ENCODE measurements at places on chromosomes 3 and 15.

- DNase-seq = no peak
These were observed 7.5 kb upstream of the ST6GAL1 start for GRCh38 chr3:186922790-186923189.

DNA sequence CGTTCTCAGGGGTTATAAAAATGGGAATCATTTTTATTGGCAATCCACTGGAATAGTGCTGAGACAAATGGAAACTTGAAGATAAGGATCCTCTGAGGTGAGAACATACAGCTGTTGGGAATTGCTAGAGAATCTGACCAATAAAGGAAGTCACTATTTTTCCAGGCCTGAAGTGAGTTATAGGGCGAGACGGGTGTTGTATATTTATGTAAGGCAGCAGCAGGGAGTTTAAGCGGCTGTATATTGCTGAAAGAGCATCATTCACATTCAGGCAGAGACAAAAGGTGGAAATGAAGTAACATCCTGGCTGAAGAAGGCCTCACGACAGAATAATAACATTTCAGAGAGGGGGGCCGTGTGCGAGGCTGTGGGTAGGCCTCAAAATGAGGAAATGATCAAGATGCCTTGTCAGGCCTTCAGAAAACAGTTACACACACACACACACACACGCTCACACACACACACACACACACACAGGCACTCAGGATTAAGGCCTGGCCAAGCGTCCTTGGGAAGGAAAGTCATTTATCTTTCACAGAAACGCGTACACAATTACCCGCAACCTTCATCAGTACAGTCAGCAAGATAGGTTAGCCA lies 964.9 kb upstream of the NR2F2 start:
- no peak for DNase-seq

- no peak for DNase-seq
These were observed 424.3 kb upstream of the TPRG1 start for GRCh38 chr3:188747489-188747888.

- DNase-seq = no peak
These were observed 150.2 kb upstream of the MLF1 start for GRCh38 chr3:158420654-158421396.

GRCh38 chr3:106530367-106530766 lies 661.6 kb upstream of the CBLB start:
- no peak for DNase-seq

GRCh38 chr3:195859846-195860411 lies 48.2 kb upstream of the MUC4 start:
- DNase-seq = no peak

DNA sequence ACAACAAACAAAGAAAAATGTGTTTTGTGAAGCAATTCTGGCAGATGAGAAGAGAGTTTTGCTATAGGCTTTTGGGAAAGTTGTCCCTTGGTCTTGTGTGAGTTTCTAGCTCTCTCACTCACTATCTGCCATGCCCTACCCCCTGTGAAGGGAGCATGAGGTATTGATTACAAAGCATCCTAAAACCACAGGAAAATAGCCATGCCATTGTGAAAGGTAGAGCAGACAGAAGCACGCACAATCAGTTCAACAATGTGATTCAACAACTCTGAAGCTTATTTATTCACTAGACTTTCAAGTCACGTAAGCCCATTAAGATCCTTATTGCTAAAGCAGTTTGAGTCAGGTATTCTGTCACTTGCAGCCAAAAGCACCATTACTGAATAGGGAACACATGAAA lies 6.5 kb upstream of the AQR start:
- DNase-seq = no peak

- no peak for DNase-seq
These were observed 47.0 kb downstream of the OSBPL10 start for GRCh38 chr3:31934018-31934417.

GRCh38 chr3:144650380-144650779 lies 678.8 kb downstream of the DIPK2A start:
- no peak for DNase-seq

DNA sequence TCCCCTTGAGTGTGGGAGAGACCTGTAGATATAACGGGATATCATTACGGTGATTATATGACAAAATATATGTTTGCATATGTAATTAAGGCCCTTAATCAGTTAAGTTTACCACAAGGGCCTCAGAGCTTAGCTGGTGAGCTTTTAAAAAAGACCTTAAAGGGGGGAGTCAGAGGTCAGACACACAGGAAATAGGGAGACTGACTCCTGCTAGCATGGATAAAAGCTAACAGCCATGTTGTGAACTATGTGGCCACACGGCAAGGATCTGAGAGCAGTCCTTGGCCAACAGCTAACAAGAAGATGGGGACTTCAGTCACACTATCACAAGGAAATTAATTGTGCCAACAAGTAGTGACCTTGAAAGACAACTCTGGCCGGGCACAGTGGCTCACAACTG lies 3.1 kb downstream of the STAG1 start:
- no peak for DNase-seq

- DNase-seq = no peak
These were observed 38.9 kb upstream of the RNU6-1 start for GRCh38 chr15:67878712-67879206.

- DNase-seq = no peak
These were observed 43.1 kb downstream of the IGF2BP2 start for GRCh38 chr3:185781759-185782158.

GRCh38 chr3:111859061-111859973 lies at the start of gene PHLDB2:
TSS of gene PHLDB2 (plus strand) at chr3:111859265. CDS start at chr3:111884078, 24,813 bp downstream.
- DNase-seq = peak; percentile 0

DNA sequence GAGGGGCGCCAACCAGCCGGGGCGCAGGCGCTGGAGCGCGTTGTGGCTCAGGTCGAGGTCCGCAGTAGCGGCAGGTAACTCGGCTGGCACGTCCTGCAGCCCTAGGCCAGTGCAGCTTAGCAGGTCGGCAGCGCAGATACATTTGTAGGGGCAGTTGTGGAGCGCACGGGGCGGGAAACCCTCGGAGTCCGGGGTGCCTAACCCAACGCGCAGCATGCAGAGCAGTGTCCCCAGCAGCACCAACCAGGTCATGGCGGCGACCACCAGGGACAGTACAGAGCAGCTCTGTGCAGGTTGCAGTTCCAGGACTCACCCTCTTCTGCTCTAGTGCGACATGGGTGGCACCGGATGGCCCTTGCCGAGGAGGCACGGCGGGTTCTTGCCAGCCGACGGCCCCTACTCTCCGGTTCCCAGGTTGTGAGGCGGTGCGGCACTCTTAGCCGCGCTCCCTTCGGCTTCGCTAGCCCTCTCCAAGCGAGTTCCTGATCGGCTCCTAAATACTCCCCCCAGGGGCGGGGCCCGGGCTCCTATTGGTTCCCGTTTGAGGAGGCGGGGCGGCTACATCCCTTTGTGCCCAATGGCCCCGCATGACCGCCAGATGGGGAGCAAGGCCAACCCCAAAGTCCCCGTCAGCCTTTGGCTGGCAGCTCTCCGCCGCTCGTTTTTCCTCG lies at the start of gene AMIGO3:
TSS of gene AMIGO3 (minus strand) at position 471 of the 671 bp plus-strand sequence. CDS start at position 252, 219 bp downstream.
- peak; percentile 82 for DNase-seq

- DNase-seq = no peak
These were observed 182.0 kb upstream of the WNT5A start for GRCh38 chr3:55669133-55669532.

GRCh38 chr3:55167586-55168317 lies 239.9 kb upstream of the LRTM1 start:
- DNase-seq = no peak

GRCh38 chr3:113097960-113098447 lies 107.2 kb downstream of the GTPBP8 start:
- DNase-seq = no peak

GRCh38 chr15:30929982-30930381 lies 26.3 kb downstream of the FAN1 start:
- DNase-seq = no peak

DNA sequence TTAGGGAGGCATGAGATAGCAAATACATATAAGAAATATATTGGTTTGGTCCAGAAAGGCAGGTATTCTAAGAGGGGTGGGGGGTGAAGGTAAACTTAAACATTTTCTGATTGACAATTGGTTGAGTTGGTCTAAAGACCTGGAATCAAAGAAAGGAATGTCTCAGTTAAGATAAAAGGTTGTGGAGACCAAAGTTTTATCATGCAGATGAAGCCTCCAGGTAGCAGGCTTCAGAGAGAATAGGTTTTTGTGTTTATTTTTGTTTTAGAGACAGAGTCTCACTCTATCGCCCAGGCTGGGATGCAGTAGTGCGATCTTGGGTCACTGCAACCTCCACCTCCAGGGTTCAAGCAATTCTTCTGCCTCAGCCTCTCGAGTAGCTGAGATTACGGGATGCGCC lies 80.5 kb downstream of the NPAP1 start:
- DNase-seq = no peak

DNA sequence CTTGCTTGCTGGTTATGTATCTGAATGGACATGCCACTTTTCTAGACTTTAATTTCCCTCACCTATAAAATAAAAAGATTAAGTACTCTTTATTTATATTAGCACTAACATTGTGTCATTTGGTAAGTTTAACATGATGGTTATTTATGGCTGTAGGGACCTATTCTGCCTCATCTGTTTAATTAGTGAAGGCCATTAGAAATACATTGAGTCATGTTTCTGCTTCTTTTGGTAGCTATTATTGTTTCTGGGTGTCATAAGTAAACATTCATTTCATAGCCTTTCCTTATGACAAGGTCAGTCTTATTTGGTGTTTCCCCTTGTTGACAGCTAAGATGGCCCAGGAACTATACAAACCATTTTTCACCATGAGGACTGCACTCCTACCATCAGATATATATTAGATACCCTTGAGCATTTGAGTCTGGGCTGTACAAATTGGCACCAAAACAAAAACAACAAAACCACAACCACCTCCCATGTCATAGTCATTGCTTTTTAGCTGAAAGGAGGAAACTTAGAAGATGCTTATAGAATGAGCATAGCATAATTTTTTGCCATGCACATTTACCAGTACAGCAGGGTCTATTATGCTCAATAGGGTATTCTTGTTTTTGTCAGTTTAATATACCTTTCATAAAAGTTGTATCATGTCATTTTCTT lies 39.3 kb downstream of the SRP14 start:
- no peak for DNase-seq

DNA sequence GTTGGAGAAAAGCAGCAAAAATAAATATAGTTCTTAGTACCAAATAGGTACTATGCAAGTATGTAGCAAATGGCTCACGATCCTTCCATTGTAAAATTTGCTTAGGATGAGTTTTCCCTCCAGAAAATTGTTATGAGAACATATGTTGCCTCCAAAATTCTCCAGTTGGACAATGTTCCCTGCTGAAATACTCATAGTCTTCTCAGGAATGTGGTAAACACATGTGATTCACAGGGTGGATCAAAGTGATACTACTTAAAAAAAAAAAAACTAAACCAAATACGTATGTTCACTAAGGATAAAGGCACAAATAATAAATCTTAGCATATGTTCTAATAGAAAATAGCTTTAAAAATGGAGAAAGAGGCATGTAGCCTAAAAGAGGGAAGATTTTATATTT lies 84.3 kb upstream of the ZNF385D start:
- no peak for DNase-seq

DNA sequence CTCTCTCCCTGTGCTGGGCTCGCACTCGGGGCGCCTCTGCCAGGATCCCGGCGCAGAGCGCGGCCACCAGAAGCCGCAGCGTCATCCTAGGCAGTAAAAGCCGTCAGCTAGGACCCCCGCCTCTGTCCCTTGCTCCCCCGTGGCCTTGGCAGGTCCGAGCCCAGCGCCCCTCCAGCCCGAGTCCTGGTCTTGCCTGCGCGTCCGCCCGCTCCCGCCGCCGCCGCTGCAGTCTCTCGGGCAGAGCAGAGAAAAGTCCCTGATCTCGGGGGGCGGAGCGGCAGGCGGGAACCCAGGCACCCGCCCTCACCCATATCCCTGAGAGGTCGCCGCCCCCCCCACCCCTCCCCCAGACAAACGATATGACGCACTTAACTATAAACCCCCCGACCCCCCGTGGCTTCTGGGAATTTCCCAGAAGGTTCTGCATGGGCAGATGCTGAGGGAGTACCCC lies at the start of gene COL7A1:
TSS of gene COL7A1 (minus strand) at position 255 of the 451 bp plus-strand sequence. CDS start at position 85, 170 bp downstream.
- DNase-seq = no peak

DNA sequence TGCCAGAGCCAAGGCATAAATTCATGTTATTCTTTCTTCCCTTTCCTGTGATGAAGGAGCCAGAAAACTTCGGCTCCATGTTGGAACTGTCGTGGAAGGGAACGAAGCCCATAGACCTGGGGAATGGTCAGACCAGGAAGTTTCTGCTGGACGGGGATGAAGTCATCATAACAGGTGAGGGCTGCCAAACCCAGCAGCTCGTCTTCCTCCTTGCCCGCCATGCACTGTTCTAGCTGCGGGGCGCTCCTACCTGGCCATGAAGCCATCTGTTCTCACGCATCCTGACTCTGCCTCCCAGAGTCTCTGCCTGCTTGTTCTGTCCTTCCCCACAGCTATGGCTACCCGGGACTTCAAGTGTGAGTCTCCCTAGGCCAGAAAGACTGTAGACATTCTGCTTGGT lies 28.2 kb downstream of the FAH start:
- DNase-seq = no peak

All from activated CD4-positive, CD25-positive, alpha-beta regulatory T cell treated with anti-CD3 and anti-CD28 coated beads, Interleukin-2, amount 50 U/mL, for 16 hours (primary cell).